ENCODE measurements at places on chromosomes 4 and X. TPM values are rescaled to one million over a fixed set of nuclear protein-coding genes. Genes with fewer than 3 reads are reported as not detected.
A peak's percentile ranks its signal among the peaks of the same experiment; 100 is the strongest.

GRCh38 chrX:55841962-55842752 lies 124.6 kb downstream of the RRAGB start:
- DNase-seq = no peak

DNA sequence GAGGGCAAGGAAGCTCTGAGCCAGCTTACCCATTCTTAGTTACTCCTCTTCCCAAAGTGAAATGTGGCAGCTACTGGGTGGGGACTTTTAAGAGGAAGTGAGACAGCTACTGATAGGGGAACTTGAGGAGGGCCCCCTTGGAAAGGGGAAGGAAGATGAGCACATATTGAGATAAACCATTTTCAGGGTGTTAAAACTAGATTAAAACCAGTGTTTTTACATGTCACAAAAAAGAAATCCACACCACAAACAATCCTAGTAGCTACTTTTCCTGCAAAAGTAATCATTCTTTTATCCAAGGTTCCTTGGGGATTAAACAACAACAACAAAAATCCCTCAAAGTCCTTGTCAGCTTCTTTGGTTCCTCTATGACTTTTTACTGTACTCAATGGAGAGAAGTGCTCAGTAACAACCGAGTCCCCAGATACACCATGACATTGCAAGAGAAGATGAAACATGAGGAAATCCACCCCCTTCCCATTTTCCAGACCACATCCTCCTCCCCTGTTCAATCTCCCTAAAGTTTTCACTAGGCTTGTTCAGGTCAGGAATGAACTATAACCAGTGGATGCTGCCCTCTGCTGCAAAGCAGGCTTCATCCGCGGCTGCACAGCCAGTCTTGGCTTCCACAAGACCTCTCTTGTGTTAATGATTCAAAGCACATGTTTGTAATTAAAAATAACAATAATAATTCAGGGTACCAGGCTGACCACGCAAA lies 113.5 kb upstream of the TMEM164 start:
- DNase-seq = no peak

GRCh38 chrX:136204571-136204970 lies 46.6 kb downstream of the MAP7D3 start:
- DNase-seq = no peak

DNA sequence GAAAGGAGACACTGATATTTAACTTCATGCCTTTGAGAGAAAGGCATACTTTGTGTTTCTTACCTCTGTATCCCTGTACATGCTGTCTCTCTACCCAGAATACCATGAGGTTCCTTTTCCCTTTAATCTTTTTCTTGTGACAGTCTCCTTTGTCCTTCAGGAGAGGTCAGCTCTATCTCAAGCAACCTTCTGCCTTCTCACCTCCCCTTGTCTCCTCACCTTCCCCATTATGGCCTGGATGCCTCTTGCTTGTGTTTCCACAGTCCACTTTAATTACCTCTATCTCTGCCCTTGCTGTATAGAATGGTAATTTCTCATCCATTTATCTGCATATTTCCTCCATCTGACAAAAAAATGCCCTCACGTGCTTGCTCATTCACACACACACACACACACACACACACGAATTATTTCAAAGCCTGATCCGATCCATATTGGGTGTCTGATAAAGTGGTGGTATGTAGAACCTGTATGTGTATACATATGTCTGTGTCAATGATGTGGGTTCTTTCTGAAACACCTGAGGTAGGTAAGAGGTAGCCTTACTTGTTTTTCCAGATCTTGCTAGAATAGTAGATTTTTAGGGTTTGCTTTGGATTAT lies 28.5 kb downstream of the MSN start:
- no peak for DNase-seq

GRCh38 chr4:78754872-78755271 lies 21.3 kb upstream of the BMP2K start:
- no peak for DNase-seq

GRCh38 chr4:8387615-8388527 lies 52.7 kb downstream of the ACOX3 start:
- no peak for DNase-seq

DNA sequence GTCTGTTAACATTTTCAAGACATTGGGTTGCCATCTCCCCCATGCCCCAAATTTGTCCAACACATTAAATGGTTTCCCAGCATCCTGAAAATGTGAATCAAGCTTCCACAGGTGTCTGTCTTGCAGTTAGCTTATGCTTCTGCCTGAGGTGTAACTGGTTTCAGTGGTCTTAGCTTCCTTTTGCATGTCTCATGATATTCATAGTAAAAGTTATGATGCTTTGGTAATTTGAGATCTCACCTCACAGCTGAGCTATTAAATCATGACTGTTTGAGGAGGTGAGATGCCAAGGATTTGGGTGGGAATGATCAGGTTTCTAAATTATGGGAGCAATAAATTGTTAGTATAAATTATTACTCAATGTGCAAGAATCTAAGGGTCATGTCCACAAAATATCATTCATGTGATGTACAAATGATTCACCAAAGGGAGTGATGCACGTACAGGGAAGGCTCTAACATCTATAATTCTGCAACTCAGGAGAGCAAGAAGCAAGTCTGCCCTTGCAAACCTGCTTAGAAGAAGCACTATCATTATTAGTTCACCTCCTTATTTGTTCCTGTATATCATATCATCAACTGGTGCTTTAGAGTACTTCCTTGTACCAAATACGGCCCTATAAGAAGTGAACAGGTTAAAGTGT lies 17.1 kb upstream of the RAI2 start:
- DNase-seq = no peak

DNA sequence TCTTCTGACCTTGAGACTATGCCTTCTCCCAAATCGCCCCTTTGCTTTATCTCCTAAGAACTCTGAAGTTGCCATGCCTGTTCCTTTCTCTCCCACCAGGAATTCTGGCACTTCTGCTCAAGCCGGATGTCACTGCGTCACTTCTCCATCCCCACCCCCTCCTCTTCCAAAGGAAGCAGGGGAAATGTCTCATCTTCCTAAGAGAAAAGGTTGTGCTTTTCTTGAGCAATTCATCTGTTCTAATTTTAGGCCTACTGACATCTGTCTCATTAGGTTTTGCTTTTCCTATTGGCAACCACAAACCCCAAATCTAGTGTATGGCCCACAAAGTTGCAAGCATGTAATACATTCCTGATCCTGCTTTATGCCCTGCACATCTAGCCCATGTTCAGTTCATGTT lies 163.1 kb upstream of the PLAC1 start:
- DNase-seq = peak; percentile 44

DNA sequence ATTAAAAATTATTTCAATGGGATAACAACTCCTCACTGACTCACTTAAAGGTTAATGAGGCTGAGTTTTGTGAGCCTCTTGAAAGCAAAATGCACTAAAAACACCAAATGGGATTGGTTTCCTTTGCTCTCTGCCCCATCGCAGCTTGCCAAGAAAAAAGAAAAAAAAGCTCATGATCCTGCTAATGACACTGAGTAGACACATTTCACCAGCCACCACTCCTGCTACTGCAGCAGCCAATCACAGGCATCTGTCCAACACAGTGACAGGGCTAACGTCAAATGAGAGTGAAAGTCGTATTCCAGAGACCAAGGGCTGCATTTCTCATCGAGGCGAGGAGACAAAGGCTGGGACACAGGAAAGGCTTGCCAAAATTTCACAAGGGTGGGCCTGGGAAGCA lies 5.2 kb downstream of the APBB2 start:
- DNase-seq = no peak

GRCh38 chr4:10030972-10031667 lies 9.8 kb upstream of the SLC2A9 start:
- DNase-seq = no peak

DNA sequence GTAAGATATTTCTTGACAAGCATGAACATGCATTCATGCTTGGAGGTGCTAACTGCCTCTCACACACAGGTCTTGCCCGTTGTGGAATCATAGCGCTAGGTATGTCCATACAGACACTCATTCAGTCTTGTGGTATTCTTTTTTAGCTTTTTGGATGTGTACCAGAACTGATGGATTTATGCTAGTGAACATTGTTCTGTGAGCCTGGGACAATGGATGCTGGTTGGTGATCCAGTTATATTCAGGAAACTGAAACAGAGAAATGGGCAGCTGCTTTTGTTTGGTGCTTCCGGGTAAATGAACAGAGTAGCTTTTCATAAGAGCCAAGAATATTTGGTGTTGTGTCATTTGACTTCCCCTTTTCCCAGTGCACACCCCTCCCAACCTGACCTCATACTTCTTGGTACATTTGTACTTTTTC lies 78.9 kb upstream of the SLC4A4 start:
- no peak for DNase-seq

- no peak for DNase-seq
Observed at GRCh38 chr4:41620594-41621256, 82.8 kb downstream of the LIMCH1 start.

DNA sequence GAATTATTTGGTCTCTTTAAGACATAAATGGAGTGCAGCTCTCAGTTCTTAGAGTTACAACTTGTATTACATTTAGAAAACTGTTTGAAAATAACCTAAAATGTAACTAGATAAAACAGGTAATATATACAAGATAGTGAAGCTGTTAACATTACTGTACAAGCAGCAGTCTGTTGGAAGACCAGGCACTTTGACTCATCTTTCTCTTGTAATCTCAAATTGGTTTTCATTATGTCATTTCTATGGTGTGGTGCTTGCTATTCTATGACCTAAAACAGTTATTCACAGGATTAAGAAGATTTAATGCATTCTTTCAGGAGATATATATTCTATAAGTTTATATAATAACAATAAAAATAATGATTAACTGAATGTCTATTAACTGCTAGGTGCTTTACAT lies 282.5 kb upstream of the PITX2 start:
- DNase-seq = no peak

DNA sequence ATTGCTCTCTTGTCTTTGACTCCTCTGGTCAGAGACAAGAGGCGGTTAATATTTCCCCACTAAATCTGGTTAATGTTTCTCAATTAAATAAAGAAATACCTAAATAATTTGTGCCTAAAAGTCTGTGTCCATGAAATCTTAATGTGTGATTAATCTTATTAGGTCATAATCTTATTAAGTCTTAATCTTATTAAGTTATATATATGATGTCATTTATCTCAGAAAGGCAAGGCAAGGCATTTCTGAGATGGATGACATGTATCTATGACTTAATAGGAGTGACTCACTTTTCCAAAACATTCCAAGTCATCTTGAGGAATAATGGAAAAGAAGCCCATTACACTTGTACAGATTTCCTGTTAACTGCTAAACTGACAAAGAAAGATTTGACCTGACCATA lies 74.7 kb downstream of the TRAM1L1 start:
- DNase-seq = no peak

GRCh38 chrX:39677585-39677977 lies 420.2 kb downstream of the BCOR start:
- no peak for DNase-seq

DNA sequence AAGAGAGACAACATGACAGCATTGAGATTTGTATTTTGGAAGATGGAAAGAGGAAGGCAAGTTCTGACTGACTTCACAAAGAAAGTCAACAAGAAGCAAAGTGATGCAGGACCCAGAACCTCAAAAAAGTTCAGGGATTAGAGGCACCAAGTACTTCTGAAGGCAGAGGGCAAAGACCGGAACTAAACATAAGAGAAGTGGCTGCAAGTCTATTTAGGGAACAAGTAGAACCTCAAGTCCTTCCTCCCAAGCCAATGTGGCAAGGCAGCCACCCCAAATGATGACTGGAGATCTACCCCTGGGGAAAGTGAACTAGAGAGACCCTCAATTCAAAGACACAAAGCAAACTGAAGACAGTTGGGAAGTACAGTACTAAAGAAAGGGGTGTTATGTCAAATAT lies 46.6 kb downstream of the SLC39A8 start:
- no peak for DNase-seq

GRCh38 chr4:6372649-6373525 lies 99.5 kb downstream of the PPP2R2C start:
- DNase-seq = no peak

- no peak for DNase-seq
Observed at GRCh38 chr4:10891866-10892265, 207.3 kb upstream of the CLNK start.

- no peak for DNase-seq
Observed at GRCh38 chr4:8771666-8772065, 100.0 kb downstream of the HMX1 start.

- DNase-seq = no peak
Observed at GRCh38 chrX:132855780-132856341, 102.6 kb downstream of the HS6ST2 start.

GRCh38 chr4:120418146-120418545 lies 351.5 kb upstream of the MAD2L1 start:
- DNase-seq = no peak

GRCh38 chrX:34437586-34437985 lies 219.5 kb downstream of the TMEM47 start:
- peak; percentile 40 for DNase-seq

DNA sequence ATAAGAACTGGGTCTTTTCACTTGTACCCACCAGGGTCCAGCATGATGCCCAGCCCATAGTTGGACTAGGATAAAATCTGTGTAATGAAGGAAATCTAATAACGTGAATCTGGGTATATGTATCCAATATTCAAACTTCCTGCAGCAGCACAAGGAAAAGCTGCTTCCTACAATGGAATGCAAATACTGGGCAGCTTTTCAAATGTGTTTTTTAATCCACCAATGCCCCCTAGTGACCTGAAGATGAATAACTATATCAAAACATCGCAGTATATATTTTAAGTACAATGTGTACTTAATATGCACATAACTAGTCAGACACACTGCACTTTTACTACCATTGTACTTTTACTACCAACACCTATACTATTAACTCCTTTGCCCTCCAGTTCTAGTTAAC lies 5.3 kb downstream of the APOO start:
- no peak for DNase-seq

GRCh38 chr4:183755596-183755995 lies 96.5 kb downstream of the TRAPPC11 start:
- no peak for DNase-seq

DNA sequence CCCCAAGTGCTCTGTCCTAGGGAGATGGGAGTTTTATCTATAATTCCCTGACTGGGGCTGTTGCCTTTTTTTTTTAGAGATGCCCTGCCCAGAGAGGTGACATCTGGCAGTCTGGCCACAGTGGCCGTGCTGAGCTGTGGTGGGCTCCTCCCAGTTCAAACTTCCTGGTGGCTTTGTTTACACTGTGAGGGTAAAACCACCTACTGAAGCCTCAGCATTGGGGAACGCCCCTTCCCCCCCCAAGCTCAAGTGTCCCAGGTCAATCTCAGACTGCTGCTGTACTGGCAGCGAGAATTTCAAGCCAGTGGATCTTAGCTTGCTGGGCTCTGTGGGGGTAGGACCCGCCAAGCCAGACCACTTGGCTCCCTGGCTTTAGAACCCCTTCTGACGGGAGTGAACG lies 38.3 kb upstream of the CBLL2 start:
- DNase-seq = no peak

DNA sequence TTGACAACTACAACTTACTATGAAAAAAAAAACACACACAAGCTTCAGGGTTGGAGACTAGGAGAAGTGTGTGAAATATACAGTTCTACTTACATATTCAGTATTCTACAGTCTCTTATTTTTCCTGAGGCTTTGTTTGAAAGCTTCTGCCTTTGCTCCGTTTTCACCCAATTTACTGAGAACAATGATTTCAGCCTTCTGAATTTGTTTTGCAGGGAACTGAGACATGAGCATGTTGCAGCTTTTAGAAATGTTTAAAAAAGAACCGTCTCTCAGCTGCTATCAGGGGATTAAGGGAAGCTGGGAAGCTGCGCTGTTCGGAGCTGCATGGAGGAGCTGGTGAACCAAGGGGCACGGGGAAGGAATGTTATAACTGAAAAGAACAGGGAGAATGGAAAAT lies 85.7 kb downstream of the QDPR start:
- DNase-seq = peak; percentile 15

FNIP2 gene
- total RNA-seq = 56.6 TPM

ARX gene
- total RNA-seq = 0.26 TPM

PDE5A gene
- total RNA-seq = 26.7 TPM

GABRG1 gene
- total RNA-seq = not detected

ZFP92 gene
- 2.9 TPM for total RNA-seq

Data from left lung (tissue), 14 donors.